Activated T-helper 1 cell treated with anti-CD3 and anti-CD28 coated beads, Interleukin-2, amount 50 U/mL, for 16 hours (primary cell): ENCODE measurements at places on chromosomes 6 and 20.

- DNase-seq: no peak
Observed at GRCh38 chr6:84739866-84740208, 24.6 kb downstream of the TBX18 start.

DNA sequence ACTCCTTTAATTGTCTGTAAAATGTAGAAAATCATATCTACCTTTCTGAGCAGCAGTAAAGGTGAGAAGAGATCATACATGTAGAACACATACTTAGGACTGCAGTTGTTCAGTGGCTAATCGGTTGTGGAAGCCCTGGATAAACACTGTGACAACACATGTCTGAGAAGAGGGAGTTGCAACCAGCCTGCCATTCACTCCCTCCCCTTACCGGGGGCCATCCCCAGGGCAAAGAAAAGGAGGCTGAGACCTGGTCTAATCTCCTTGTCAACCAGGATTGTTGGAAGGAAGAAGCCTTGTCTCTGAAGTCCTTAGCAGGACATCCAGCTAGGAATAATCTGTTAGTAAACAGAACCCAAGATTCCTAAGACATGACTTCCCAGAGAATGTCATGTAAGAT lies 462.5 kb upstream of the AGPAT4 start:
- no peak for DNase-seq

- DNase-seq: no peak
Observed at GRCh38 chr6:35007016-35007415, 118.0 kb downstream of the ANKS1A start.

DNA sequence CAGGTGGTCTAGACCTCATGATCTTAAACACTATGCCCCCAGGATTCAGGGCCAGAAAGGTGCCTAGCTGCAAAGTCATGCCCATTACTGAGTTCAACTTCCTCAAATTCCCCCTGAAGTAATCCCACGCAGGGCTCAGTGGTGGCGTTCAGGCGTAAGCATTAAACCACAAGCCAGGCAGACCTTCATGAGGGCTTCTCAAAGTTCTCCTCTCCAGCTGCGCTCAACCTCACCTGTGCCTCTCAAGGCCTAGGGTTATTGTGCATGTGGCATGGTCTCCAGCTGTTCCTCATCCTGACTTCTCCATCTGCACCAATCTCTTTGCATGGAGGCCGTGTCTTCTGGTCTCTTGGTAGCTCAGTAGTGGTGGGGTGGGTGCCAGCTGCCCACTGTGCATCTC lies 113.6 kb downstream of the TSHZ2 start:
- DNase-seq: no peak

DNA sequence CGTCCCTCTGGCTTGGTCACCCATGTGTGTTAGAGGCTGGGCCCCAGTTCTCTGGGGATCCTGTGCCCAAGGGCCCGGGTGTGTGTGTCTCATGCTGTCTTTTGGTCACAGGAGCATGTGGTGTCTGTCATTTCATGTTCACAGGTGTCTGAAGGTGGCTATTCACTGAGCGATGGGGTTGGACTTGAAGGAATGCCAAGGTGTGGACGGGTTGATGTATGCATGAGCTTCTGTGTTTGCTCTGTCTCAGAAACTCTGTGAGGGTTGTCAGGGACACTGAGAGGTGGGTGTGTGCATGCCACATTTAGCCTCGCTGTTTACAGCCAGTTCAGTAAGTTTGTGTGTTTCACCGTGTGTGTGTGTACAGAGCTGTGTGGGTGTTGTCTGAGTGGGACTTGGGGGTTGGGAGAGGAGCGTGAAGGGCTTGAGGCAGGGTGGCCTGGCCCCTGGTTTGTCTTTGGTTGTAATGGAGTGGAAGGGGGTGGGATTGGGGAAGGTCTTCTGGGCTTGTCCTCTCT lies 1.2 kb downstream of the DDR1 start:
- DNase-seq: no peak

- no peak for DNase-seq
Observed at GRCh38 chr6:16028966-16029365, 99.9 kb upstream of the MYLIP start.

GRCh38 chr6:7414811-7415210 lies 25.2 kb downstream of the RIOK1 start:
- no peak for DNase-seq

DNA sequence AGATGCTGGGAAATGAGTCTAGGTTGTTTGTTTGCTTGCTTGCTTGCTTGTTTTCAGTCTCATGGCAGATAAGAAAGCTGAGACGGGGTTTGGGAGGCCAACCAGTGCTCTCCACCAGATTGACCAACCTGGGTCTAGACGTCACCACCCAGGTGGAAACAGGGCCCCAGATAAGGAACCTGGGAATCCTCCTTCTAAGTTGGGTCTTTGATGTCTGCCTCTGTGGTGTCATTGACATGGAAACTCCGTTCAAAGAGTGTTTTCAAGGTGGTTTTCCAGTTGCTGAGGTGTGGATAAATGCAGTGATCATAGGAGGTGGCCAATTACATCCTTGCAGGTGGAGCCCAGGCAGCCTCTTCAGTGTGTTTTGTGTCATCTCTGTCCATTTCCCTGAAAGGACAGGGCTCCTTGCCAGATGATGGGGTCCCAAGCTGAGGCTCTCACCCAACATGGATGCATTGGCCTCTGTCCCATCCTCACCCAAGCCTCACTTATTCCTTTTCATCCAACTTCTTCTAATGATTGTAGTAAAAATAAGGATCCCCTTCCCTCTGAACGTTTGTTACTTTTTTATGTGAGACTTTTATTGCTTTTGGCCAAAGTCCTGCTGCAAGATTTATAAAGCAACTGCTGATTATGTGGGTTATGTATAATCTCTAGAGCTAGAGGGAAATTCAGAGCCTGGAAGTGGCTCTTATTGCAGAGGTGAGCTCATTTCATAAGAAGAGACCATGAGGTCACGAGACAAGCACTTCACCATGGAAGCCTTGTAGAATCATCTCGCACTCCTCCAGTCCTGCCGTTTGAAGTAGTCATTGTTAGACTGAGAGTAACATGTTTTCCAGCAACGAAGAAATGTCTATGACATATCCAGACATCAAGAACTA lies 32.0 kb upstream of the SYNDIG1 start:
- no peak for DNase-seq

DNA sequence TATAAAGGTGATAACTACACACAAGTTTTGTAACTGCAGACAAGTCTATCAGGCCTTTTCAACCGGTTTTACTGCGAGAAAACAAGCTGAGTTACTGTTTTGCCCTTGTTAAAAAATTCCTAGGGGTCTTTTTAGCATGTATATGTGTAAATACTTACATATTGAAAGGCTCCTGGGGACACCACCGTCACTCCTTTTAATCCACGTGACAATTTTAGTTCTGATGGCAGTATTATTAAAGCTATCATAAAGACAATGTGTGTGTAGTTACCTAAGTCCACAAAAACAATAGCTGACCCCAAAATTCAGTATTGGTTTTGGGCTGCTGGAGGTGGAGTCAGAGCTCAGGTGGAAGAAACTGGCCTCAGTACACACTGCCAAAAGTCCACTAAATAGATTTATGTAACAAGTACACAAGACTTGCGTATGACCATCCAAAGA lies 41.3 kb upstream of the HFE start:
- no peak for DNase-seq

- no peak for DNase-seq
Observed at GRCh38 chr20:5718896-5719595, 31.2 kb upstream of the SHLD1 start.

DNA sequence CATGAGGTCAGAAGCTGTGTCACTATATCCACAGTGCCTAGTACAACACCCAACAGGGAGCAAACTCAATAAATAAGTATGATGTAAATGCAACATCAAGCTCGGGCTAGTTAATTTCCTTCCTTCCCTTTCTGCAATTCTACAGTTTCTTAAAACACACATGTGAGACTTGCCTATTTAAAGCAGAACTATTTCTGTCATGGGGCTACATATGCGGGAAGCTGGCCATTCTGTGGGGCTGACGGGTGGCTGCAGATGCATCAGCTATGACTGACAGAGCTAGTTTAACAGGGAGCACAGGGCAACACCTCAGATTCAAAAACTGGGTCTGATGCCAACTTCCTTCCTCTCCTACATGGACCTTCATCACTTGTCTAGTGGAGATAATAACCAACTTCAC lies 118.1 kb upstream of the ENPP5 start:
- no peak for DNase-seq

GRCh38 chr20:58721951-58722778 lies 29.6 kb downstream of the NPEPL1 start:
- DNase-seq: no peak

- no peak for DNase-seq
Observed at GRCh38 chr20:32539026-32539816, 45.9 kb downstream of the NOL4L start.

GRCh38 chr6:130931683-130932082 lies 104.5 kb downstream of the SMLR1 start:
- no peak for DNase-seq

GRCh38 chr6:151488226-151488625 lies 5.6 kb upstream of the CCDC170 start:
- DNase-seq: no peak

- no peak for DNase-seq
Observed at GRCh38 chr6:11236076-11236750, 3.7 kb upstream of the NEDD9 start.

- no peak for DNase-seq
Observed at GRCh38 chr6:20700375-20700774, 166.1 kb downstream of the CDKAL1 start.
